ENCODE measurements at places on chromosomes 1 and 21.

DNA sequence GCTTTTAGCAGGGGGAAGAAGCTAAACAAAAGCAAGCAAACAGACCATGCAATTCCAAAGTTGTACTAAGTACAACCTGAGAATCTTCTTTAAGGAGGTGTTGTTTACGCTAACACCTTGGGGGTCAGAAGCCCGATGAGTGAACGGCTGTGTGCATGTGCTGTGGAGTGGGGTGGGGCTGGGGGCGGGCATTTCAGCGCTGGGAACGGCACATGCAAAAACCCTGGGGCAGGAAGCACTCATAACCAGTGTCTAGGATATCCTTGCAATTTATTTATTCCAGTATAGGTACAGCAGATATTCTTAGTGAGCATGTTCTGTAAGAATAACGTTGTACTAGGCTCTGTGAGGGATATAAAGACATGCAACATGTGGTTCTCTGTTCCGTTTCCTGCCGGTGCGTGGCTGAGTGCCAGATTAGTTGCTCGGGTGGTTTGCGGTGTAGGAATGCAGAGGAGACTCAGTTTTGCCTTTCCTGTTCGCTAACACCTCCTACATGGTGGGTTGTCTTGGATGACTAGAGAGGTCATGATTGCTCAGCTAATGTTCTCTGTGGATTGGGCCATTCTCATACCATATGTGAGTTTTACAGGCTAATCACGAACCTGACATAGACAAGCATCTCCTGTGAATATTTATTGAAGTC is 3.7 kb downstream of the FASLG start:
- DNase-seq = peak; percentile 87

DNA sequence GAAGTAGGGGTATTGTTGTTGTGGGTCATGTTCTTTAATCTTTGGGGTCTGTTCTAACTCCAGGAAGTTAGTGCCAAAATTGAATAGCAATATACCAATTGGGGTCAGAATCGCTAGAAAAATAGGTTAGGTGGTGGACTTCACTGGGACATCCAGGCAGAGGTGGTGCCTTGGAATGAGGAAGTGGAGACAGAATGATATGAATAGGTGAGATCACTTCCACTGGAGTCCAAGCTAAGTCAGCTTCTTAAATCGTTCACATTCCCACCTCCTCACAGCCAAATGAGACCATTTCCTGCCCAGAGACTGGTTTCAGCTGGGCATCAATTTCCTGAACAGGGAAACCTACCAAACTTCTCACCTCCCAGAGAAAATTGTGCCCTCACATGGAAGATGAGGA is 137.8 kb upstream of the RAB4A start:
- no peak for DNase-seq

- no peak for DNase-seq
Measured at GRCh38 chr1:59885160-59885832, 41.3 kb downstream of the CYP2J2 start.

DNA sequence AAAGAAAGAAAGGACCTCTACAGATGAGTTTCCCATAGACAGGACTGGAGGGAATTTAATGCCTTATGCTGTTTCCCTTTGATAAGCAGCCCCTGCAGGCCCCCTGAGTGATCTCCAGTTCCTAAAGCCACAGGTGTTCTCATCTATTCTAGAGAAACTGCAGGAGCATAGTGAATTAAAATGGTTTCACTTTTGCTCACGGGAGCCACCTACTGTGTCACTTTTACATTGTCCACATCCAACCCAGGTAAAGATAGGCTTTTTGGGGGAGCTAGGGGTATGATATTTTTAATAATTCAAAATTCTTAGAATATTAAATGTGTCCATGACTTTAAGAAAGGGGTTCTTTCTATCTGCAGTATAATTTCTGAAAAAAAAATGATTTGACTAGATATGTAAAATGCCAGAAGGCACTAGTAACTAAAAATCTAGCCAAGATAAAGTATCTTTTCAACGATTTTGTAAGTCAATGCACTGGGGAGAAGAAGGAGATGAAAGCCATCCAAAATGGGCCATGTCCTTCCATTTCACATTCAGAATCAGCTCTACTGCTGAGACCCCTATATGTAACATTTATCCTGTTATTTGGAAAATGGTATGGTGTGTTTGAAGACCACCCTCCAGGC is 267.3 kb upstream of the DUSP10 start:
- no peak for DNase-seq

DNA sequence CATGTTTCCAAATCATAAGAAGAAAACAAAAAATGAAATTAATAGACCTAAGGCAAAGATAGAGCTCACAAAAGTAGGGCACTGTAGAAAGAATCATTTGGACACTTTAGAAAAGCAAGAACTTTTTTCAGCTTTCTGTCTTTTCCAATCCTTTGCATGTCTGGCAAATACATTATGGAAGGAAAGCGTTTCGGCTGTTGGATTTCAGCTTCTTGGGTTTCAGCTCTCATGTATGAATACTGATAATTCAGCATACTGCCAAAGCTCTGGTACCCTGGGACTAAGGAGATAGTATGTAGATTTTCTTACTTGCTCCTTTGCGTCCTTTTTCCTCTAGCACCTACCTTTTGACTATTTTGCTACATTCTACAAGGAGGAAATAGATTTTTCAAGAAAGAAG is 375.9 kb downstream of the BRINP3 start:
- no peak for DNase-seq

DNA sequence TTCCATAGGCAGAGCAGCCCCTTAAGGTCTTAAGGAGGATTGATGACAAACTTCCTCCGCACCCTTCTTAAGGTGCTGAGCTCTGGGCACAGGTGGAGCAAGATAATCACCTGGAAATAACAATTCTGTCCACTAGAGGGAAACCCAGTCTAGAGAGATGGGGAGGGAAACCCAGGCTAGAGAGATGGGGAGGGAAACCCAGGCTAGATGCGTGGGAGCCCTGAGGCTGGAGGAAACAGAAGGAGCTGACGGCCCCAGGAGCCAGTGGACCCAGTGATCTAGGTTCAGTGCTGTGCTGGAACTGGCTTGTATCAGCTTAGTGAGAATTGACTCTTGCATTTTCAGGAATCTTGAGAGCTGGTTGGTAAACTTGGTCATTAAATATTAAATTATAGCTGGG is 17.8 kb upstream of the MYCL start:
- DNase-seq = no peak

- DNase-seq = no peak
Measured at GRCh38 chr1:195415584-195415983, 1192.7 kb downstream of the KCNT2 start.

GRCh38 chr1:156012051-156012817 is 8.5 kb downstream of the SSR2 start:
- DNase-seq = no peak

DNA sequence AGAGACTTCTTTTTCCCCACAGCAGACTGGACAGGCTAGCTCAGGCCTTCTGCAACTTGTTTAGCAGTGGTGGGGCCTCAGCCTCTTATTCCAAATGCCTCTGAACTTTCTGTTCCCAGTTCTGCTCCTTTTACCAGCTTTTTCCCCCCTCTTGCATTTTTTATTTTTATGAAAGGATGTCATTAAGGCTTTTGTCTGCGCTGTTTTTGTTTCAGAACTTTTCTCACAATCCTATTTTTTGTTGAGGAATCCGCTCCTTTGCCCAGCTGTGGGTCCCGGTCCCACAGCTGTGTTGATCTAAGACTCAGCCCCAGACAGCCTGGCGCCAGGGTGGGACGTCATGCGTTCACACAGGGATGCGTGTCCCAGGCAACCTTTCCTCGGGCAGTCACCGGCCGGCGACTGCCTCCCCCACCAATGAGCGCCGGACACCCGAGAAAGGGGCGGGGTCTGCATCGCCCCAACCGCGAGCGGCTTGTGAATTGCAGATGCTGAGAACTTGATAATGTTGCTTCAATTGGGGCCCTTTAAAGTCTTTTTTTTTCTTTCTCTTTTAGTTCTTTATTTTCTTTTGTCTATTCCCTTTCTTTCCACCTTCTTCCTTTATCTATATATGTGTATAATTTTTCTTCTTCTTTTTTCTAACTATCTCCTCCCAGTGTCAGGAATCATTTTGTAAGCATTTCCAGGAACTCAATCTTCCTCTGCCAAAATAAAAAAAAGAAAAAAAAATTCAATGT is 3.0 kb upstream of the ID3 start:
- peak; percentile 90 for DNase-seq

DNA sequence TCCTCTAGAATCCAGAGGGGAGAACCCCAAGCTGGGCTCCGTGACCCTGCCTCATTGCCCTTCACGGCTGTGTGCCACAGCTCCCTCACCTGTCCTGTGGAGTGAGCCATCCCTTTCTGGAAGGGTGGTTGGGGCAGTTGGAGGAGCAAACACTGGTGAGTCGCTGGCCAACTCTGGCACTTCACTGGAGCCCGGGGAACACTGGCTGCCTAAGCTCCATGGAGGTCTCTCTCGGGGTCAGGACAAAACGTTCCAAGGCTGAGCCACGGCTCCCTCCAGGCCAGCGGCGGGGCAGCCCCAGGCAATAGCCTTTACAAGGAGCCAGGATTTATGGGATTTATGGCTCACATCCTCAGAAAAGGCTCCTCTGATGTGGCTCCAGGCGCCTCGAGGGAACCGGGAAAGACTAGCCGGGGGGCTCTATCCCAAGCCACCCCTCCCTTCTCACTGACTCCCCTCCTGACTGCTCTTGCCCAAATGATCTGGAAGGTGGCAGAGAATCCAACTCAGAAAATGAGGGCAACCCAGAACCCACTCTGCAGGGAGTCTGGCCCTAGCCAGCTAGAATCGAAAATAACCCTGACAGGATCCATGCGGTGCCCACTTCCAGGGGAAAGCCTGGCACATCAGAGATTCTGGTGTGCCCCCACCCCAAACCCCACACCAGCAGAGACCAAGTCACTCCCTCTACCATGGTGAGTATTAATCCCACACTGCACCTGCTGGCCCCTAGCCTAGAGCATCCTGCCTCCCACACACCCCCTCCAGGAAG is 75.2 kb downstream of the GLIS1 start:
- no peak for DNase-seq

- DNase-seq = no peak
Measured at GRCh38 chr1:110668549-110668948, 6.2 kb downstream of the KCNA3 start.

DNA sequence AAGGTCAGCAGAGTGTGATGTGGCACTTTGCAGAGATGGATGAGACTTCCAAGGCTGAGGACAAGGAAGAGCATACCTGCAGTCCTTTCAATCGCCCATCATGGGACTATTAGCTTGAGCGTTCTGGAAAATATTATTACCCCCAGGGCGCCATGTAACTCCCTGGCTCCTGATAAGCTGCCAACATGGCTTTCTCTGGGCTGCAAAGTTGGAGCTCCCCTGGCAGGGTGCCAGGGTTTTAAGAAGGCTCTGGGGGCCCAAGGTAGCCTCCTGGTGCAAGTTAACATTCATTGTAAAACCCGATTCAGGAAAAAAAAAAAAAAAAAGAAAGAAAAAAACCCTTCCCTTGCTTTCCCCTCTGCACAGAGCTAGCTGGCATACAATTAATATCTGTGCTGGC is 196.7 kb downstream of the PBX1 start:
- DNase-seq = no peak

DNA sequence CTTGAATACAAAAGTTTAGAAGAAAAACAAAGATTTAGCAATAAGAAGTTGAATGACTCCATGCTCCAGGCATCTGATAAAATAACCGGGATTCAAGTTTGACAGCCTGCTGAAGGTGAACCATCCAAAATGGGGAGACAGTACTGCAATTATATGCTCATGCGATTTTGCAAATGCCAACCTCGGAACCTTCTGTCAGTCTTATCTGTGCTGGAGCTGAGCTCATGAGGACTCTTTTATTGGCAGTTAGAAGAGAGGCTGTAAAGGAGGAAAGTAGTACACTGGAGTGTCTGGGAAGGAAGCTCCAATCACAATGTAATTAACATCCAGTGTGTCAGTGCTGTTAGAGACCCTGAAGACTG is 170.0 kb downstream of the GALNT2 start:
- no peak for DNase-seq

DNA sequence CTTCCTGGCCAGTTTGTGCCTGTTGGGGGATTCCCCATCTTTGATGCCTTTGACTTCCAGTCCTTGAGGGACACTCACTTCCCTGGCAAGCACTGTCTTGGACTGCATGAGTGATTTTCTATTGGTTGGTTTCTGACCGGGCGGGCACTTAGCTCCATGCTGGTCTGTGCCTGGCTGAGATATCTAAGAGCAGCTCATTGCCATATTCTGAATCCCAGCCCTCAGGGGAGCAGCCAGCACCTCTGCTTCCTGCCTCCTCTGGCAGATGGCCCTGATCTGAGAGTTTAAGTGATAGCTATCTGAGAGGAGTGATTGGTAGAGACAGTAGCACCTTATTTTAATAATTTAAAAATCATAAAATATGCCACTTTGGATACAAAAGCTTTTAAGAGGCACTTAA is 52.5 kb downstream of the DISC1 start:
- no peak for DNase-seq
